ENCODE measurements at places on chromosomes 13 and 19.

DNA sequence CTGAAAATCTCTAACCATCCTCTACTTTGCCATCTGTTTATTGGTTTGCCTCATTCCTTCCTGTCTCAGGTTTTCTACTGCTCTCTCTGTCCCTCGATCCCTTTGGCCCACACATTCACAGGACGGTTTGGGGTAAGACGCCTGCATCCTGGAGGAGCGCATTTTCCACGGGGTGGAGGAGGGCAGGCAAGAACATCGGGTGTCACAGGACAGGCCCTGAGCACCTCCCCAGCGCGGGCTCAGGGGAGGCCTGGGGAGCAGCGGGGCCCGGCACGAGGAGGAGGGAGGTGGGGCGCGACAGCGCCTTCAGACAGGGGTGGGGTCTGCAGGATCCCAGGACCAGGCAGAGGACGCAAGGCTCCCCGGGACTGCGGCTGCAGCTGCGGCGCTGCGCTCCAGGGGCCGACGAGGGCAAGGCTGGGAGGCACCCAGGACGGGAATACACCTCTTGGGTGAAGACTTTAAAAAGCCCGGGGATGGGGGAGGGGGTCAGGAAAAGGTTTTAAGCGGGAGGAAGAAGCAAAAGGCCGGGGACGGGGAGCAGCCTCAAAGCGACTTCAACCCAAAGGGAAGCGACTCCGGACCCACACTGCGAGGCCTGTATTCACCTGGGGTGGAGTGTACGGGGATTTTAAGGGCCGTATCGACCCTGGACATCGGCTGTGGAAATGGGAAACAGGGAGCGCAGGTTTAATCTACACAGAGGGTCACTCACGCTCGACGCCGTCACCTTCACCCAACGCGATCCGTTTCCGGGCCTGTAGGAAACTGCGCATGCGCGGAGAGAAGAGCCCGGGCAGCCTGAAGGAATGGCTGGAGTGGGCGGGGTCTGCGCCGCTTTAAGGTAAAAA, at the start of gene ZNF415:
TSS of gene ZNF415 (minus strand) at position 770 of the 851 bp plus-strand sequence. CDS start 10,234 bp downstream, outside the sequence.
- DNase-seq = peak; percentile 25

GRCh38 chr19:16433986-16434385, 37.8 kb downstream of the EPS15L1 start:
- no peak for DNase-seq

DNA sequence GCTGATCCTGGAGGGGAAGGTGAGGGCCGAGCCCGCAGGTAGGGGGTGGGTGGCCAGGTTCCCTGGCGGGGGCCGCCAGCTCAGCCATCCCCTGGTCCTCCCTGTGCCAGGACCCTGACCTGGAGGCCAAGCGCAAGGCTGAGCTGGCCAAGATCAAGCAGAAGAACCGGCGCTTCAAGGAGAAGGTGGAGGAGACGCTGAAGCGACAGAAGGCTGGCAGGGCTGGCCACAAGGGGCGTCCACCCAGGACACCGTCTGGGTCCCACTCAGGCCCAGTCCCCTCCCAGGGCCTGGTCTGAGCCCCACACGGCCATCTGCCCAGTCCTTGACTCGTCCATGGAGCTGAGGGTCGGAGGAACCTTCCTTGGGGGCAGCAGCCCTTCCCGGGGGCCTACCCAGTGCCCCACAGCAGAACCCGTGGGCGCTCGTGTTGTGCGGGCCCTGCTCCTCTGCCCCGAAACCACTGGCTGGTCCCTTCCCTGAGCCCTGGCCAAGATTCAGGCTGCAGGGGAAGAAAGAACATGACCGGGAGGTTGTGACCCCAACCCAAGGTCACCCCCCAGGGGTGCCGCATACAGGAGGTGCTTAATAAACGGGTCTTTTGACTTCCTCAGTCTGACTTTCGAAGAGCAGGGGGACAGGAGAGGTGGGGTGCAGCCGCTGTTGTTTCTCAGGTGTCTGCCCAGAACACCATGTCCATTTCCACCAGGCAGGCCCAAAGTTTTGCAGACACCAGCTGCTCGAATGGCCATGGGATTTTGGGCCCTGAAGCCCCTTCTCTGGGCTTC, 8.7 kb downstream of the DDX49 start:
- DNase-seq = no peak

- DNase-seq = no peak
These were observed 146.3 kb upstream of the ZNF536 start for GRCh38 chr19:30225676-30226463.

- no peak for DNase-seq
These were observed 85.9 kb downstream of the MBNL2 start for GRCh38 chr13:97307882-97308624.

GRCh38 chr19:42175952-42176648, 41.4 kb downstream of the DEDD2 start:
- no peak for DNase-seq

- peak; percentile 23 for DNase-seq
These were observed 108.7 kb downstream of the TEX29 start for GRCh38 chr13:111429064-111429558.

DNA sequence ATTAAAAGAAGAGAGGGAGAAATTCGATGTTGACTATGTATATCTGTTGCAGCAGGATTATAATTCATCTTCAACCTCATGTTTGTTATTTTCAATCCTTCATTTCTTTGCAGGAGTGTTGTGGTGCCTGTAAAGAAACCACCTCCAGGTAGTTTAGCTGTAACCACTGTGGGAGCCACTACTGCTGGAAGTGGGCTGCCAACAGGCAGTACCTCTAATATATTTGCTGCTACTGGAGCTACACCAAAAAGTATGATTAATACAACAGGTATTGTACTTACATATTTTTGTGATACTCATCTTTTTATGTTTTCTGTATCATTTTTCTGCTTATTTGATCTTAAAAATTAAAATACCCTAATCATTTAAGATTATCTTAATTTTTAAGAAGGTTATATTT, 266.5 kb downstream of the NBEA start:
- no peak for DNase-seq

DNA sequence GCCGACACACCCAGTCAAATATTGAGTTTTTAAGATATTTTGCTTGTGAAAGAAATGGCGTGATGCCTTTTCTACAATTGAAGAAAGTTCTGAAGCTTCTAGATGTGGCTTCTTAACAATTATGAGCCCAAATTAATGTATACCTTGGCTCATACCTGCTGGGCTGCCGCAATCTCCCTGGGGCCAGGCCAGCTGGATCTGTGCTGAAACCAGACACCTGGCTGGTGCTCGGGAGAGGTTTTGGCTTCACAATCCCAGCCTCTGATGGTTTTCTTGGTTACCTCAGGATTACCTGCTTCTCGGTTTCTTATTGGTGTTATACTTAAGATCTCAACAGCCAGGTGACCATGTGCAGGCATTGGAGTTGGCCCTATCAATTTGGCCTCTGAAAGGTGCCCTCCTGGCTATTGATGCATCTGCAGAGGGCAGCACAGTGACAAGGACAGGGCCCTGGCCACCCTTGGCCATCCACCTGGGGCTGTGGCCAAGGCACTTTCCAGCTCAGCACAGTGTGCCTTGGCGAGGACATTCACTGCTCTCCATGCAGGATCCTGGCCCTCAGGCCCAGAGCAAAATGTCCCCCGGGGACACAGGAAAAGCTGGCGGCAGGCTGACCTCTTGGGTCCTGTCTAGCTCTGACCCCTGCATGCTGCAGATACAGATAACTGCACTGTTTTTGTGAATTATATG, 305.0 kb downstream of the ZNF536 start:
- DNase-seq = no peak

GRCh38 chr19:20233105-20233504, 66.1 kb downstream of the ZNF486 start:
- no peak for DNase-seq

- DNase-seq = no peak
These were observed 401.6 kb downstream of the COG6 start for GRCh38 chr13:40056898-40057619.

GRCh38 chr19:12786141-12786870, 5.0 kb upstream of the JUNB start:
- no peak for DNase-seq

GRCh38 chr13:49455007-49455398, 10.9 kb downstream of the SETDB2 start:
- no peak for DNase-seq

GRCh38 chr13:42364613-42365000, 92.7 kb downstream of the AKAP11 start:
- DNase-seq = no peak

- no peak for DNase-seq
These were observed 1.6 kb upstream of the CFAP97D2 start for GRCh38 chr13:114177245-114178010.

- DNase-seq = no peak
These were observed 435.7 kb downstream of the EFNB2 start for GRCh38 chr13:106099765-106100164.

DNA sequence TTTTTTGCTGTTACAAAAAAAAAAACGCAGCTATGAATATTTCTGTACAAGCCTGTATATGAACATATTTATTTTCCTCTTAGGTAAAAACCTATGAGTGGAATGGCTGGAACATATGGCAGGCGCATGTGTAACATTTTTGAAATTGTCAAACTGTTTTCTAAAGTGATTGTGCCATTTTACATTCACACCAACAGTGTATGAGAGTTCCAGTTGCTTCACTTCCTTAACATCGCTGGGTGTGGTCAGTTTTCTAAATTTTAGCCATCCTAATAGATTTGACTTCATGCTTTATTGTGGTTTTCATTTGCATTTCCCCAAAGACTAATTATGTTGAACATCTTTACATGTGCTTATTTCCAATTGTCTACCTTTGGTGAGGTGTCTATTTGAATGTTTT, 306.8 kb downstream of the KCNRG start:
- DNase-seq = no peak

DNA sequence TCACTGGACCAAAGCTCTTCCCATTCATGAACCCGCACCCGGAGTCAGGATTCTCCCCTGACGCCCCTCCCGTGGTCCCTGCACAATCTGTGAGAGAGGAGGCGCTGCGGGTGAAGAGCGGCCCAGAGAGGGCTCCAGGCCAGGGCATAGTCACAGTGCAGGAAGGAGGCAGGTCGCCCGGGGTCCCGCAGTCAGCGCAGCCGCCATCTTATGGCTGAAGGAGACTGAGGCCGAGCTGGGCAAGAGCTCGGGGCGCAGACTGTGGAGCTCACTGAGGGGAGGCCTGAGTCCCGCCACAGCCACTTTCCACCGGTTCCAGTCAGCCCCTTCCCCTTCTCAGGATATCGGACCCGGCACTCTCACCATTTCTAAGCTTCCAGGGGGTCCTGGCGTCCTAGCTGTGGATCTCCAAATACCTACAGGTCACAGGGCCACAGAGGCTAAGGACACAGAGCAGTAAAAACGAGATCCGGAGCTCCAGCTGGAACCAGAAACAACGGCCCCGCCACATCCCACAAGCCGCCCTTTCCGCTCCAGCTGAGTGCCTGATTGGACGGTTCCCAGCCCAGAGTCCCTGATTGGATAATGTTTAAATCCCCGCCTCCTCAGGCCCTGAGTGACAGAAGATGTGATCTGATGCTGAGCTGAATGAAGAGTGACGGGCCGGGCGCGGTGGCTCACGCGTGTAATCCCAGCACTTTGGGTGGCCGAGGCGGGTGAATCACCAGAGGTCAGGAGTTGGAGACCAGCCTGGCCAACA, at the start of gene ZNF99:
TSS of gene ZNF99 (minus strand) at position 501 of the 760 bp plus-strand sequence. CDS start at position 366, 135 bp downstream.
- DNase-seq = no peak

DNA sequence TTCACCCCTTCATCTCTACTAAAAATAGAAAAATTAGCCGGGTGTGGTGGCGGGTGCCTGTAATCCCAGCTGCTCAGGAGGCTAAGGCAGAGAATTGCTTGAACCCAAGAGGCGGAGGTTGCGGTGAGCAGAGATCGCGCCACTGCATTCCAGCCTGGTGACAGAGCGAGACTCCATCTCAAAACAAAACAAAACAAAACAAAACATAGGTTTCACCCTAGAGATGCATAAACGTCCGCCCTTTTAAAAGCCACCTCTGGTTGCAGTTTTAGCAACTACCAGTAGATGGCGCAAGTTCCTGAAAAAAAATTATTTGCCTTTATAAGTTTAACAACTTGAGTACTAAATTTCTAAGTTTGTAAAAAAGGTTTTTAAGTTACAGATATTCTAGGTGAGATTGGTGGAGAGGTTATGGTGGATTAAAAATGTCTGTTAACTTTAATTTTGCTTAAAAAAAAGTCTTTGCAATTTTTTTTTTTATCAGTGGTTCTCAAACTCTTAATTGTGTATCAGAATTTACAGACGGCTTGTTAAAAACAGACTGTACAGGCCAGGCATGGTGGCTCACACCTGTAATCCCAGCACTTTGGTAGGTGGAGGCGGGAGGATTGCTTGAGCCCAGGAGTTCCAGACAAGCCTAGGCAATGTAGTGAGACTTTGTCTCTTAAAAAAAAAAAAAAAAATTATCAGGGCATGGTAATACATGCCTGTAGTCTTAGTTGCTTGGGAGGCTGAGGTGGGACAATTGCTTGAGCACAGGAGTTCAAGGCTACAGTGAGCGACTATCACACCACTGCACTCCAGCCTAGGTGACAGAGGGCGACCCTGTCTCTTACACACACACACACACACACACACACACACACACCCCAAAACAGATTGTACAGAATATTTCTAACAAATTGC, 42.1 kb downstream of the NAA16 start:
- peak; percentile 58 for DNase-seq

DNA sequence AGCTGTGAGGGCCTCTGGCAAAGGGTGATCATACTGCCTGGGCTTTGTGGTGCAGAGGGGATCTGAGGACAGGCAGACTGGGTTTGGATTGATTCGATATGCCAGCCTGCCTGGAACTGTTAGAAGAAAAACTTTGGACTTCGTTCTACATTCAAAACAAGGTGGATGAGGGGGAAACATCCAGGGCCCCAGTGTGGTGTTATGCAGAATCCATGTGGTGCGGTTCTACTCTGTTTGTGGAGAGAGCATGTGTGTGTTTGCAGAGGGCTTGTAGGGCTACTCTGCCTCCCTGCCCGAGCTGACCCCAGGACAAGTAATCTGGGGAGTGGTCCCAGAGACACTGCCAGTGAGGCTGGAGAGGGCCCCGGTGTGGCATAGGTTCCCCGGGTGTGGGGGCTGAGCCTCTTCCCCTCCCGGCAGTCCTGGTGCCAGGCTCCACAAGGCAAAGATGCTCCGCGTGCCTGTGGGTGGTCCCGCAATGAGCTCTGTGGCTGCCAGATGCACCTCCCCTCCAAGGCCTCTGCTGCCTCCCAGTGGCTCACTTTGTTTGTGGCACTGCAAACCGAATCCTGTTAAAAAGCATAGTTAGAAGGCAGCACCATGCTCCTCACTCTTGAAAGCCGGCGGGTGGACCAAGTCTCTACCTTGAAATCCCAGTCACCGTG, 22.3 kb upstream of the TFDP1 start:
- peak; percentile 40 for DNase-seq

DNA sequence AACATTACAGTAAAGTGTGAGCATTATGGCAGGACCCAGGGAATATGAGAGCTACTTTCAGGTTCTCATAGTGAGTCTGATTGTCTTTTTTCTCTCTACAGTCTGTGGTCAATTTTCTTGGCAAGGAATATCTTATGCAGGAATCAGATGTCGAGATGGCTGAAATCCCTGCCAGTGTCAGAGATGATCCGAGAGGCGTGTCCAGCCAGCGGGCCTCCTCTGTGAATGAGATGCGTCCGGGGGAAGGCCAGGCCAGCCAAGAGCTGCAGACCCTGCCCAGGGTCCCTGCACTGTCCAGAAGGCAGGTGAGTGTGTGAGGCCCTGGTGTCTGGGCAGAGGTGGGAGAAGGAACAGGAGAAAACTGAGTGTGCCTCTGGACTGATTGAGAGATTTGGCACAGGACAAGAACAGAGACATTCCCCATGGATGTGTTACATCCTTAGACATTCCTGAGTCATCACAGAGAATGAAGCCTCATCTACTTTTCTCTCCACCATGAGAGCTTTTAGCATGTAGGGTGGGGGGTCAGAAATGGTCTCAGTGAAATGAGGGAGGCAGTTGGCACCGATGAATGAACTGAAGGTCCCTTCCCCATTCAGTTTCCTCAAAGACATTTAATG, 27.3 kb upstream of the EDDM13 start:
- no peak for DNase-seq

- DNase-seq = peak; percentile 37
These were observed 12.1 kb upstream of the PEX11G start for GRCh38 chr19:7500811-7501450.

Measured in activated T-cell treated with anti-CD3 and anti-CD28 coated beads, Interleukin-2, amount 50 U/mL, for 1 hour (primary cell).